T-helper 2 cell (primary cell): ENCODE measurements at places on chromosomes 13 and 19.

- DNase-seq, result peak; percentile 31
Observed at GRCh38 chr13:44196196-44196751, 177.3 kb upstream of the SERP2 start.

- DNase-seq, result no peak
Observed at GRCh38 chr19:772730-773436, 22.0 kb downstream of the MISP start.

DNA sequence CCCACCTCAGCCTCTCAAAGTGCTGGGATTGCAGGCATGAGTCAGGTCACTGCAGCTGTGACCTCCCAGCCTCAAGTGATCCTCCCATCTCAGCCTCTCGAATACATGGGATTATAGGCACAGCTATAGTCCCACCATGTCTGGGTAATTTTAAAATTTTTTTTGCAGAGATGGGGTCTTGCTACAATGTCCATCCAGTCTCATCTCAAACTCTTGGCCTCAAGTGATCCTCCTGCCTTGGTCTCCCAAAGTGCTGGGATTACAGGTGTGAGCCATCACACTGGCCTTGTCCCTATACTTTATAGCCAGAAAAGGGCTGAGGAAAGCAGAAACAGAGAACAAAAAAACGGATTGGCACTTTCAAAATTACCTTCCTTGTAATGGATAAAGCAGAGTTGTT lies 4.8 kb upstream of the FBXO27 start:
- DNase-seq, result no peak

- DNase-seq, result no peak
Observed at GRCh38 chr19:33387351-33388230, 14.1 kb downstream of the CEBPG start.

DNA sequence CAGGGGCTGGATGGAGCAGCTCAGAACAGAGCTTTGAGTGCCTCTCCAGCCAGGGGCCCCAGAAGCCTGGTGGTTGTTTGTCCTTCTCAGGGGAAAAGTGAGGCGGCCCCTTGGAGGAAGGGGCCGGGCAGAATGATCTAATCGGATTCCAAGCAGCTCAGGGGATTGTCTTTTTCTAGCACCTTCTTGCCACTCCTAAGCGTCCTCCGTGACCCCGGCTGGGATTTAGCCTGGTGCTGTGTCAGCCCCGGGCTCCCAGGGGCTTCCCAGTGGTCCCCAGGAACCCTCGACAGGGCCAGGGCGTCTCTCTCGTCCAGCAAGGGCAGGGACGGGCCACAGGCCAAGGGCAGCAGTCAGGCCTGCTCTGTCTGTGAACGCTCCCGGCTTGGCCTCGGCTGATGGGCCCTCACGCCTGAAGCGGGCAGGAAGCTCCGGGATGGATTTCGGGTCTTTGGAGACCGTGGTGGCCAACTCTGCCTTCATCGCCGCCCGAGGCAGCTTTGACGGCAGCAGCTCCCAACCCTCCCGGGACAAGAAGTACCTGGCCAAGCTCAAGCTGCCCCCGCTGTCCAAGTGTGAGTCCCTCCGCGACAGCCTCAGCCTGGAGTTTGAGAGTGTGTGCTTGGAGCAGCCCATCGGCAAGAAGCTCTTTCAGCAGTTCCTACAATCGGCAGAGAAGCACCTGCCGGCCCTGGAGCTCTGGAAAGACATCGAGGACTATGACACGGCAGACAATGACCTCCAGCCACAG lies at the start of gene GRK1:
TSS of gene GRK1 (plus strand) at position 269 of the 751 bp plus-strand sequence. CDS start at position 437, 168 bp downstream.
- no peak for DNase-seq

GRCh38 chr19:14482172-14482941 lies 7.2 kb upstream of the PTGER1 start:
- DNase-seq, result no peak

- no peak for DNase-seq
Observed at GRCh38 chr13:40578055-40578454, 88.4 kb downstream of the FOXO1 start.

- no peak for DNase-seq
Observed at GRCh38 chr19:41591951-41592562, 16.1 kb downstream of the CEACAM21 start.

DNA sequence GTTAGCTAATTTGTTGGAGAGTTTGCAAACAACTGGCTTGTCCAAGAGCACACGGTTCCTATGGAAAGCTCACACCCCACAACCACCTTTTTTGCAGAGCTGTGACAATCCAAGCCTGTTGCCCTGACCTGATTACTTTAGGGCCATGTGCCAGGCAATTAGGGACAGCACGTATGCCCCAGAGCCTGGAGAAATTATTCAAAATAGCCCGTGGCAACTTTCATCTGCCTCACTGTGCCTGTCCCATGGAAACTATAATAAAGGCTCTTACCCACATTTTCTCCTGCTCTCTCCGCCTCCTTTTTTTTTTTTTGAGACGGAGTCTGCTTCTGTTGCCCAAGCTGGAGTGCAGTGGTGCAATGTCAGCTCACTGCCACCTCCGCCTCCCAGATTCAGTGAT lies 18.6 kb upstream of the FBN3 start:
- DNase-seq, result no peak

- DNase-seq, result no peak
Observed at GRCh38 chr13:34356686-34357434, 538.9 kb downstream of the RFC3 start.

DNA sequence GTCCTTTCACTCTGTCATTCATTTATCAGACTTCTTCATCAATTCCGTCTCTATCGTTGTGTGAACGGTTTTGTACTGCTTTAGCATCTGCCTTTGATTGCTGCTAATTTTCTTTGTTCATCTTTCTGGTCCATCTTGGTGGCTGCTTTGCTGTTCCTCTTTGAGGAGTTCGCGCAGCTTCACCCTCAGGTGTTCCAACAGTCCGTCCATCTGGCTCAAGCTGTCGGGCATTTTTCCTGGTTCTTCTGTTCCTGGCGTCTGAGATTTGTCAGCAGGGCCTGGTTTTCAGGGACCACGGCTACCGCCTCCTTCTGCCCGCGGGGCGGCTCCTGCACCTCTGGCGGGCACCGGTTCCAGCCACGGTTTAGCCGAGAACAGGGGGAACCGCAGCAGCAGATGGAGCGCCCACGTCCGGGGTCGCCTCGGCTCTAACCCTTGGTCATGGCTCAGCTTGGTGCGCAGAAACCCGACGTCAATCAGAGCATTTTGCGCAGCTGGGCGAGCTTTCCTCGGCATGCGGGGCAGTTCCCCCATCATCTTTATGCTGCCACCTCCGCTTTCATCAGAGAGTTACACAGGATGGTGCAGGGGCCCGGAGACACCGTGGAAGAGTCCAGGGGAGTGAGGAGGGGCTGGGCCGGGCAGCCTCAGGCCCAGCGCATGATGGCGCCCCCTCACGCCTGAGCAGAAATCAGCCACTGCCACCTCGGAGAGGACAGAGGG lies 89.5 kb downstream of the ZNF100 start:
- DNase-seq, result no peak

DNA sequence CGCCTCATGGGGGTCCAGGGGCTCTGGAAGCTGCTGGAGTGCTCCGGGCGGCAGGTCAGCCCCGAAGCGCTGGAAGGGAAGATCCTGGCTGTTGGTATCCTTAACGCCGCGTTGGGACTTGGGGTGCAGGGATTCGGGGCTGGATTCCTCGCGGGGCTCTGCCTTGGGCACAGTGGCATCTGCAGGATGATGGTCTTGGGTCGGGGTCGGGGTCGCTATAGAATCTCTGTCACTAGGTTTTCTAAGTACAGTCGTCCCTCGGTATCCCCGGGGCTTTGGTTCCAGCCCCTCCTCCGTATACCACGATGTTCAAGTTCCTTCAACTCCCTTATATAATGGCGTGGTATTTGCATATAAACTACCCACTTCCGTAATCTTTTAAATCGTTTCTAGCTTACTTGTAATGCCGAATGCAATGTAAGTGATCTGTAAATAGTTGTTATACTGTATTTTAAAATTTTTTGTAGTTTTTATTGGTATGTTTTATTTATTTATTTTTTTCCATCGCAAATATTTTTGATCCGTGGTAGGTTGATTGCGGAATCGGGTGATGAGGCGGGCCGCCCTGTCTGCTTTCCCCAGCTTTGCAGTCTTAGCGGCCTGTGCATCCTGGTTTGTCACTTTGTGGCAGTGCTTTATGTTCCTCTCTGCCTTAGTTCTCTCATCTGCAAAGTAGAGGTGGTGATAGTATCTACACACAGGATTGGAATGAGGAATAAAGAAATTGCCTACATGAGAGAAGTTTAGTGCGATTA lies 606 bp downstream of the ERCC5 start:
- peak; percentile 52 for DNase-seq

DNA sequence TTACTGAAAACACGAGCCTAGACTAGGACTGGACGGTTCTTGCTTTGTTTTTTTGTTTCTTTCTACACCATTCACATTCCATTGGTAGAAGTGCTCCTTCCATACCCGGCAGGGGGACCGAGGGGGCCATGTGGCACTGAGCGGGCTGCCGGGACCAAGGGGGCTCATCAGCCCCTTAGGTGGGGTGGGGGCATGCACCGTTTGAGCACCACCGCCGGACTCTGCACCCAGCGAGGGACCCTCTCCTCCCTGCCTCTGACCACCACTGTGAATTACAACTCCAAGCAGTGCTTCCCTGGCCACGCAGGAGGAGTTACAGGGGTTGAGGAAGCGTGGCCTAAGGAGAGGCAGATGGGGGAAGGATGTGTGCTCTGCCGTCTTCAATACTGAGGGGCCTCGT lies 15.0 kb upstream of the CFAP97D2 start:
- DNase-seq, result no peak

DNA sequence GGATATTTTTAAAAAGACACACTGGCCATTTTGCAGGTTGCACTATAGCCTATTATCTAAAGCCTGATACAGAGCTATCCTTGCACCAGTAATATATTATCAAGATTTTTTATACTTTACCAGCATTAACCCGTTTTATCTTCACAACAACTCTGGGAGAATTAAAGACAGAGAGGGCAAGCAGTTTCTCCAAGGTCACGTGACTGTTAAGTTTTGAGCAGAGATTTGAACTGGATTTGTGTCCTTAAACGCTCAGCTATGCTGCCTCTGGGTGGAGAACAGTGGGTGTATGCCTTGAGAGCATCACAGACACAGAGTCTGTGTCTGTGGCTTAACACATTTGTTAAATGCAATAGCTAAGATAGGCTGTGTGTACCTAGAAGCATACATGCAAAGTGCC lies 147.2 kb downstream of the MYO16 start:
- no peak for DNase-seq

DNA sequence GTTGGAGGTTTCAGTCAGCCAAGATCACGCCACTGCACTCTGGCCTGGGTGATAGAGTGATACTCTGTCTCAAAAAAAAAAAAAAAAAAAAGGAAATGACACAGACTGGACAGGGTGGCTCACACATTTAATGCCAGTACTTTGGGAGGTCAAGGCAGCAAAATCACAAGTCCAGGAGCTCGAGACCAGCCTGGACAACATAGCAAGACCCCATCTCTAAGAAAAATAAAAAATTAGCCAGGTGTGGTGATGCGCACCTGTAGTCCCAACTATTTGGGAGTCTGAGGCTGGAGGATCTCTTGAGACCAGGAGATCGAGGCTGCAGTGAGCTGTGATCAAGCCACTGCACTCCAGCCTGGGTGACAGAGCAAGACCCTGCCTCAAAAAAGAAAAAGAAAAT lies 22.6 kb upstream of the NAPA start:
- DNase-seq, result no peak

- DNase-seq, result no peak
Observed at GRCh38 chr19:32231691-32232090, 113.7 kb upstream of the ZNF507 start.

- DNase-seq, result no peak
Observed at GRCh38 chr19:18875726-18876125, 20.2 kb downstream of the CERS1 start.
